ENCODE measurements at places on chromosomes 5 and 9.

DNA sequence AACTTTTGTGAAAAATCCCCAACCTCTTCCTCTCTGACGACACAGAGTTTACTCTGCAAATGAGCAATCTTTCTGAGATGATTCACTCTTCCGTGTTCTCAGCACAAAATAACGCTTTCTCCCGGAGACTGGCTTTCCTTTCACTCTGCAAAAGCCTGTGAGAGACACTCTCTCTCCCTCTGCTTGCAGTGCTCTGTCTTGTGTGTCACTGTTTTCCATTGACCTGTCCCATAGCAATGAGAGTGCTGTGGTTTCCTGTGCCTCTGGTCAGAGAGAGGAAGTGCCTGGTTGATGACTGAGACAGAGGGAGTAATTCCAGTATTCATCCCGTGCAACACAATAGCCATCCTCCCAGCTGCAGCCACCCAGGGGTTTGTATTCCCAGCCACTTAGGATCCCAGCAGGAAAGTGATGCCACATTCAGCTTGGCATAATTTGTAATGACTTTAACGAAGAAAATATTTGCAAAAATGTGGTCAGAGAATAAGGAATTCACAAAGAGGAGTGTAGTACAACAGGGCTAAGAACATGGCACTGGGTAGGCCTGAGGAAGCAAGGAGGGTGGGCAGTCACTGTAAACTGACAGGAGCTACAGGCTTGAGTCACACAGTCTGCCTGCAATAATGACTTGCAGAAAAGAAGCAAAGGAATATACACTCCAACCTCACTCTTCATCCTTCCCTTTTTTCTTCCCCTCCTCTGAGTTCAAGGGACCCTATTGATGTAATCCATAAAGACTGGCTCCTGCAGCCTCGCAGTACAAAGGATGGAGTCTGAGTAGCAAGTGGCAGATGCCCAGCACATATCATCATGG is 463.5 kb upstream of the RGMB start:
- no peak for DNase-seq

- no peak for DNase-seq
Measured at GRCh38 chr5:112412346-112412745, 6.7 kb downstream of the EPB41L4A start.

DNA sequence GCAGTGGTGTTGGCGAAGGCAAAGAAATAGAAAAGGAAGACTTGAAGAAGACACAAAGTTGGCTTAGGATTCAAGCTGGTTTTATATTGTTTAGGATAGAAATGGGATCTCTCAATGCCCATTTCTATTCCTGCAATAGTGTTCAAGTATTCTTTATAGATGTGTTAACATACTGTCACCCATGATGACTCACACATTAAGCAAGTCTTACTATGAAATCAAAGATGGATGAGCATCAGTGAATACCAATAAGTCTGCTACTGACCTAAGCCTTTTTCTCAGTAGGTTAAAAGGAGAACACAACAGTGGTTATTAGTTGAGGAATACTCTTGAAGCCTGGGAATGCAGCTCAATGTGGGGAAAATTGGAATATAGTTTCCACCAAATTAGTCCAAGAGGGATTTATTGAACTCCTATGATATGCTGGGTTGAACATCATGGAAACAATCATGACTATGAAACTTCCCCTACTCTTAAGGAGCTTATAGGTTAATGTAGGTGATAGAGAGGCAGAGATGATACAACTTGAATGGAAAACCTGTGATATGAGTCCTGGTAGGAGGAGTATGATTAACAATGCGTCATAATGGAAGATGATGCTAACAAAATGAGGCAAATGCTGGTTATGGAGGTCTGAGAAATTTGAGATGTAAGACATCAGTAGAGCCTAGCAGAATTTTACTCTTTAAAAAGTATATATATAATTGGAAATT is 417.1 kb upstream of the DAP start:
- no peak for DNase-seq

- DNase-seq: no peak
Measured at GRCh38 chr9:18705796-18706392, 231.9 kb downstream of the ADAMTSL1 start.

DNA sequence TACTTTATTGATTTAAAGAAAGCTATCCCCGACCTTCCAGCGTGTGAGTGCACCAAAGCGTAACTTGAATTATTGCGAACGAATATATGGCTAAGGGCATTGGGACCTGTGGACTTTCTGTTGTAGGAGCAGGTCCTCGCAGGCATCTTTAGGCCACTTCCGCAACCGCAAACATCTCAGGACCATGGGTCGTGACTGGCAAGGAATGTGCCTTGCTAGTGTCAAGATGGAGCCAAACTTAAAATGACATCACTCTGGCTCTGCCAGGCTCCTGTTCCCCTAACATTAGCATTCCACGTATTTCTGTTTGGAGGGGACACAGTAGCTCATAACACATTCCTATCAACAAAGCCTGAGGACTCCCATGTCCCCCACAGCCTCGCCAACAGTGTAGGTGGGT is 44.1 kb upstream of the OLFM1 start:
- DNase-seq: peak; percentile 26

DNA sequence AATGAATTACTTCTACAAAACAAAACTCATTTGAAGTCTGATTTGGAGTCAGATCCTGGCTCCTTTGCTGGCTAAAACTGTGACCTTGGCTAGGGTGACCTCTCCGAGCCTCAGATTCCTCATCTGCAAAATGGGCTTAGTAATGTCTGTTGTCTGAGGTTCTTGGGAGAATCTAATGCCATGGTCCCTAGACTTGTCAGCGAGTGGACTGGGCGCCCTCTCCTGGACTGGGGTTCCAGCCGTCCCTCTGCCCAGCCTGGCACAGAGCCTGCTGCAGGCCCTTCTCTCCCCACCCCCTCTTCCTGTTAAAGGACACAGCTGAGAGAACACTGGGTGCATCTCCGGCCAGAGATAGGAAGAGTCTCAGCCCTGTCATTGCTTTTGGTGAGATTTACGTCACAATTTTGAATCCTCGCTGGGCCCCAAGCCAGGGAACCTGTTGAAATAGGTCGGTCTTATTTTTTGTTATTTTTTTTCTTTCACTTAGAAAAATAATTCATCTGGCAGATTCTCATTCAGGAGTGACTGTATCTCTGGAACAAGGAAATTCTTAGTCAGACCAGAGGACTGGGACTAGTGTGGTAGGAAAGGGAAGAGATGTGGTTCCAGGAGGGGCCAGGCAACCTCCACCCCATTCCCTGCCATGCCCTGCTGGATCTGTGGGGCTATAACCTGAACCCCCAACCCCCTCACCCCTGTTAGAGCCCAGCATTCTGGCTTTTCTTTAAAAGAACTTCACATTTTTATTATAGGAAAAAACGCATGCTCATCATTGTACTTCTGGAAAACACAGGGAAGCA is 48.2 kb upstream of the RPL26L1 start:
- peak; percentile 91 for DNase-seq
